Osteoblast (primary cell): ENCODE measurements at places on chromosomes 7 and 10. TPM values are rescaled to one million over a fixed set of nuclear protein-coding genes. Genes with fewer than 3 reads are reported as not detected.

Gene LIPK
- total RNA-seq, result not detected in 2 replicates

Gene CYP3A7
- not detected in 2 replicates for total RNA-seq

Gene CHST3
- 39.5 and 43.1 TPM in 2 replicates for total RNA-seq

Gene ZNF746
- total RNA-seq, result 22.1 and 23.6 TPM in 2 replicates

Gene PPP3CB
- total RNA-seq, result 34.7 and 40.1 TPM in 2 replicates

Gene TASOR2
- total RNA-seq, result 92.8 and 97.4 TPM in 2 replicates

Gene KCTD7
- total RNA-seq, result 14.8 and 17.7 TPM in 2 replicates

Gene BTBD16
- not detected in 2 replicates for total RNA-seq

Gene SYT15B
- under 0.01 and 0.36 TPM in 2 replicates for total RNA-seq

Gene FEZF1
- not detected in 2 replicates for total RNA-seq

Gene GRB10
- total RNA-seq, result 62.6 and 69.5 TPM in 2 replicates

DNA sequence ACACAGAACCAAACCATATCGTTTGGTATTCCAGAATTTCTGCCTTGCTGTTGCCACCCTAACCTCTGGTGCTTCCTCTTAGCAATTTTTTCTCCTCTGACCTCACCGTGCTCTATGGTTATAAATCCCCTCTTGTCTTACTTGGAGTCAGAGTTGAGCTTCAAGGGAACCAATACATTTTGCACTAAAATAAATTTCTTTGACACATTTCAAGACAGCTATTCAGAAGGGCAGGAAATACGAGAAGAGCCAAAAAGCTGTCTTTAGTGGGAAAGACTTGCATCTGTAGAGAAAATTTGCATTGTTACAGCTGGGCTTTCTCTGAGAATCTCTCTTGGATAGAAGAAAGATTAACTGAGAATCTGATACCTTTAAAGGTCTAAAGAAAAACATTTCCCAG, 14.5 kb upstream of the AKR1C2 start:
- H3K27ac ChIP-seq, result no peak overlapping the region
- no peak for DNase-seq
- no peaks in the 10 kb centered on the region for H3K36me3 ChIP-seq
- no peak overlapping the region for H3K4me3 ChIP-seq
- peaks cover 8% of the 10 kb centered on the region for H3K4me1 ChIP-seq

- no peak overlapping the region for H3K4me3 ChIP-seq
- peak; percentile 88 for DNase-seq
- no peaks in the 10 kb centered on the region for H3K36me3 ChIP-seq
- H3K4me1 ChIP-seq, result peaks cover 5% of the 10 kb centered on the region
These were observed 16.9 kb upstream of the ZFAND2A start for GRCh38 chr7:1176891-1177373.

DNA sequence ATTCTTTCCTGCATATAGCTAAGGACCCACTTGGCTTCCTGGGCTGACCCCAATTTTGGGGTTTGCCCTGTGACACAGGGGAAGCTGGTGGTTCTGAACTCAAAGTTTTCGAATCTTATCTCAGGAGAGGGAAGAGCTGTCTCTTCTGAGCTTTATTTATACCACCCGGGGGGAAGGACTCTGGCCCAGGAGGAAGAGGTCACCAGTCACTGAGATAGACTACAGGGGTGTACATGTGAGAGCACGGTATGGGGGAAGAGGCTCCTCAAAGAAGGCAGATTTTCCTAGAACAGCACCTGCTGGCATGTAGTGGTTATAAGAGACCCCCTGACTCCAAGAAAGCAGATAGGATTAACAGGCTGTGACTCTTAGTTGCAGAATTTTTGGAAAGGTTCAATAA, 101.8 kb upstream of the ELMO1 start:
- no peak overlapping the region for H3K4me3 ChIP-seq
- no peak overlapping the region for H3K27ac ChIP-seq
- no peak for DNase-seq
- H3K4me1 ChIP-seq, result no peaks in the 10 kb centered on the region

DNA sequence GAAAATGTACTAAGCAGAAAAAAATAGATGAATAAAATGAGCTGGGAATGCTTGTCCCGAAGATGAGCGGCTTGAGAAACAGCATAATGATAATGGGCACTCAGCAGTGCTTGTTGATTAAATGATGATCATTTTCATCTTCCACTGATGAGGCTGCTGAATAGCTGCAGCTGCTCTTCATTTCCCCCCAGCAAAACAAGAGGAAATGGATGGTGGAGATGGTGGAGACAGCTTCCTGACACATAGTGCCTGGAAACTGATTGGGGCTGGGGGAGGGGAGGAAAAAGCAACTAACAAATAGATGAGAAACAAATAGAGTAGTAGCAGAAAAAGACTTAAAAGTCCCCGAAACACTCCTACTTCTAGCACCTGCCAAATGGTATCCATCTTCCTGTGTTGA, 41.4 kb downstream of the MRC1 start:
- no peak overlapping the region for H3K27ac ChIP-seq
- no peak overlapping the region for H3K4me3 ChIP-seq
- no peaks in the 10 kb centered on the region for H3K27me3 ChIP-seq
- no peak for DNase-seq
- no peaks in the 10 kb centered on the region for H3K36me3 ChIP-seq

GRCh38 chr7:47195641-47196040, 386.3 kb downstream of the TNS3 start:
- H3K4me1 ChIP-seq, result no peaks in the 10 kb centered on the region
- DNase-seq, result no peak
- no peaks in the 10 kb centered on the region for H3K36me3 ChIP-seq
- H3K4me3 ChIP-seq, result no peak overlapping the region

GRCh38 chr10:104255311-104255981, 754 bp downstream of the GSTO1 start:
- H3K27me3 ChIP-seq, result no peaks in the 10 kb centered on the region
- peaks cover 39% of the 10 kb centered on the region for H3K4me1 ChIP-seq
- peaks cover 40% of the 10 kb centered on the region for H3K36me3 ChIP-seq
- DNase-seq, result peak; percentile 94
- H3K27ac ChIP-seq, result peak overlapping the region; percentile 86

GRCh38 chr10:50469288-50469687, 154.5 kb downstream of the SGMS1 start:
- DNase-seq, result no peak
- H3K36me3 ChIP-seq, result no peaks in the 10 kb centered on the region
- no peaks in the 10 kb centered on the region for H3K27me3 ChIP-seq
- H3K27ac ChIP-seq, result peak overlapping the region; percentile 1
- H3K4me3 ChIP-seq, result peak overlapping the region; percentile 48

- H3K27me3 ChIP-seq, result peaks cover 2% of the 10 kb centered on the region
- H3K27ac ChIP-seq, result no peak overlapping the region
- H3K36me3 ChIP-seq, result no peaks in the 10 kb centered on the region
- H3K4me3 ChIP-seq, result no peak overlapping the region
- DNase-seq, result peak; percentile 90
- no peaks in the 10 kb centered on the region for H3K4me1 ChIP-seq
These were observed 31.2 kb downstream of the CFAP46 start for GRCh38 chr10:132910901-132911785.

DNA sequence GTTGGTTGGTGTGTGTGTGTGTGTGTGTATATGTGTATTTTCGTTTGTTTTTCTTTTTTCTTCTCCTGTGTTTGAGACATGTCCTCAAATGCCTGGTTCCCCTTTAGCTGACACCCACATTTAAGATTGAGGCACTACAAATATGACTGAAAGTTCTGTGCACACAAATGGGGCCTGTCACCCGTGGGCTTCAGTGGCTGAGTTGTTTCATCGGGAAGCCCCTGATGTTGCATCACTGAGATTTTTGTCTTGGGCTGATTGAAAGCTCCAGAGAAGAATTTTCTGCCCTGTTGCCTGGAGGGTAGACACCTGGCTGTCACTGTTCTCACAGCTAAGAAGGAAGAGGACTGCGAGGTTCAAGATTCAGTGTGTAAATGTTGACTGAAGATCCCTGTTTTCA, 283.8 kb upstream of the C7orf33 start:
- no peak overlapping the region for H3K27ac ChIP-seq
- no peak for DNase-seq
- no peak overlapping the region for H3K4me3 ChIP-seq
- no peaks in the 10 kb centered on the region for H3K27me3 ChIP-seq
- H3K36me3 ChIP-seq, result no peaks in the 10 kb centered on the region

DNA sequence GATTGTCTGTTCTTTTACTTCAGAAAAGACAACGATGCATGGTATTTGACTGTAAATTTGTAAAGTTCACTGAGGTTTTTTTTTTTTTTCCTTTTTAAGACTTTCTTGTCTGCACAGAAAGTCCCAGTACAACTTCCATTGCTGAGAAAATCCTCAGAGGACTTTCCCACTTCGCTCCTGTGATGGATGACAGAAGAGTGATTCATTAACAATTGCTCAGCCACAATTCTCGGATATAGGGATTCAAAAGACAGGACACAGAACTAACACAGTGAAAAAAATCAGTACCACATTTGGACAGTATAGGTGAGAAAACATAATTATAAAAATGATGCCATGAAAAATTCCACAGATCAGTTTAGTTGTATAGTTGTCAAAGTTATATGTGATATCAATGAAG, 48.0 kb downstream of the SEC23IP start:
- no peaks in the 10 kb centered on the region for H3K27me3 ChIP-seq
- no peak overlapping the region for H3K27ac ChIP-seq
- no peaks in the 10 kb centered on the region for H3K4me1 ChIP-seq
- no peak overlapping the region for H3K4me3 ChIP-seq
- DNase-seq, result no peak

- H3K4me3 ChIP-seq, result no peak overlapping the region
- no peak for DNase-seq
- H3K27me3 ChIP-seq, result no peaks in the 10 kb centered on the region
- no peaks in the 10 kb centered on the region for H3K4me1 ChIP-seq
These were observed 184.7 kb downstream of the PLPP4 start for GRCh38 chr10:120641695-120642094.

DNA sequence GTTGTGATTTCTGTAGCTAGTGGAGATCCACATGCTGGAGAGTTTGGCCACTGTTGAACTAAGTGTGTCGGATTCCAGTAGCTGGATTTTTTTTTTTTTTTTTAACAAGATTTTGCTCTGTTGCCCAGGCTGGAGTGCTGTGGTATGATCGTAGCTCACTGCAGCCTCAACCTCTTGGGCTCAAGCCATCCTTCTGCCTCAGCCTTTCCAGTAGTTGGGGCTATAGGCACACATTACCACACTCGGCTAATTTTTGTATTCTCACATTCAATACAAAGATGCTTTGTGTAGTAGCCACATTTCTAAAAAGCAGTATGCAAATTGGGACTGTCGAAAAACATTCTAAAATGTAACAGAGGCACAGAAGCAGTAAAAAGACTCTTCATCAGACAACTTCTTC, 63.5 kb downstream of the RABGEF1 start:
- peaks cover 83% of the 10 kb centered on the region for H3K36me3 ChIP-seq
- H3K27ac ChIP-seq, result no peak overlapping the region
- peak; percentile 26 for DNase-seq
- no peaks in the 10 kb centered on the region for H3K27me3 ChIP-seq
- H3K4me3 ChIP-seq, result no peak overlapping the region
- H3K4me1 ChIP-seq, result no peaks in the 10 kb centered on the region

- no peaks in the 10 kb centered on the region for H3K36me3 ChIP-seq
- H3K27ac ChIP-seq, result no peak within 1 kb of the TSS
- no peaks in the 10 kb centered on the region for H3K4me1 ChIP-seq
- no peaks in the 10 kb centered on the region for H3K27me3 ChIP-seq
- no peak within 1 kb of the TSS for H3K4me3 ChIP-seq
These were observed at the start of gene BLNK for GRCh38 chr10:96271016-96271815. BLNK (minus strand) TSS chr10:96271569; CDS start chr10:96271398, 171 bp downstream.

- no peak overlapping the region for H3K4me3 ChIP-seq
- H3K27ac ChIP-seq, result no peak overlapping the region
- no peak for DNase-seq
- H3K4me1 ChIP-seq, result no peaks in the 10 kb centered on the region
- no peaks in the 10 kb centered on the region for H3K27me3 ChIP-seq
These were observed 137.6 kb upstream of the MAGI2 start for GRCh38 chr7:79590916-79591623.

DNA sequence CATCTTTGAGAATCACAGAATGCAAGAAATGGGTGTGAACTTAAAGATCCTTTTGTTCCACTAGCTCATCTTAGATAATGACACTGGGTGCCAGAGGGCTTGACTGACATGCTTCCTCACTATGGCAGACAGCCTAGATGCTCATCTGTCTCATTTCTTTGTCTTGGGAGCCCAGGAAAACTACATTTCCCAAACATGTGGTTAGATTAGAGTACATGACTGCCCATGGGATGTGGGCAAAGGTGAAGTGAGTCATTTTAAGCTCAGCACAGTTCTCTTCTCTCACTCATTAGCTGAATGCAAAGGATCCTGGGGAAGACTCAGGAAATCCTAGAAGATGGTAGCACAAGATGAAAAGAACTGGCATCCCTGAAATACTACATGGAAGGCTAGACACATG, 32.5 kb upstream of the TBX20 start:
- DNase-seq, result no peak
- no peak overlapping the region for H3K4me3 ChIP-seq
- no peaks in the 10 kb centered on the region for H3K4me1 ChIP-seq
- no peaks in the 10 kb centered on the region for H3K27me3 ChIP-seq

GRCh38 chr10:102673819-102674511, 29.7 kb downstream of the TRIM8 start:
- peak overlapping the region; percentile 67 for H3K4me3 ChIP-seq
- DNase-seq, result peak; percentile 94
- H3K36me3 ChIP-seq, result no peaks in the 10 kb centered on the region
- no peaks in the 10 kb centered on the region for H3K27me3 ChIP-seq
- peak overlapping the region; percentile 97 for H3K27ac ChIP-seq

GRCh38 chr7:27663989-27664331, 1.3 kb upstream of the HIBADH start:
- H3K27ac ChIP-seq, result no peak overlapping the region
- no peak for DNase-seq
- H3K27me3 ChIP-seq, result no peaks in the 10 kb centered on the region

GRCh38 chr7:130296221-130296951, 3.4 kb downstream of the CPA4 start:
- no peak for DNase-seq
- H3K27ac ChIP-seq, result no peak overlapping the region
- H3K27me3 ChIP-seq, result no peaks in the 10 kb centered on the region
- H3K4me3 ChIP-seq, result no peak overlapping the region
- peaks cover 23% of the 10 kb centered on the region for H3K4me1 ChIP-seq
- peaks cover 10% of the 10 kb centered on the region for H3K36me3 ChIP-seq

- no peaks in the 10 kb centered on the region for H3K27me3 ChIP-seq
- peaks cover 24% of the 10 kb centered on the region for H3K4me1 ChIP-seq
- H3K36me3 ChIP-seq, result no peaks in the 10 kb centered on the region
- peak overlapping the region; percentile 21 for H3K4me3 ChIP-seq
These were observed 142.4 kb downstream of the CUBN start for GRCh38 chr10:16987206-16987621.

- H3K27me3 ChIP-seq, result peaks cover 2% of the 10 kb centered on the region
- no peaks in the 10 kb centered on the region for H3K36me3 ChIP-seq
- H3K4me1 ChIP-seq, result no peaks in the 10 kb centered on the region
- H3K27ac ChIP-seq, result no peak overlapping the region
- DNase-seq, result peak; percentile 90
- H3K4me3 ChIP-seq, result peak overlapping the region; percentile 24
These were observed 27.4 kb upstream of the GDI2 start for GRCh38 chr10:5840314-5841307.

GRCh38 chr7:128889121-128889520, 21.4 kb downstream of the KCP start:
- H3K4me1 ChIP-seq, result no peaks in the 10 kb centered on the region
- peak; percentile 66 for DNase-seq
- H3K27ac ChIP-seq, result no peak overlapping the region
- H3K4me3 ChIP-seq, result no peak overlapping the region
- H3K36me3 ChIP-seq, result no peaks in the 10 kb centered on the region
- peaks cover 17% of the 10 kb centered on the region for H3K27me3 ChIP-seq
